ENCODE measurements at places on chromosomes 5 and 9. TPM values are rescaled to one million over a fixed set of nuclear protein-coding genes. Genes with fewer than 3 reads are reported as not detected.
A peak's percentile ranks its signal among the peaks of the same experiment; 100 is the strongest.

ADAMTSL1 gene
- total RNA-seq: 3.3 TPM

- no peak for DNase-seq
Measured at GRCh38 chr9:129703667-129704355, 38.4 kb downstream of the PRRX2 start.

GMCL2 gene
- total RNA-seq: not detected

GRCh38 chr5:102411-103043 is 10.6 kb downstream of the PLEKHG4B start:
- no peak for DNase-seq

- DNase-seq: no peak
Measured at GRCh38 chr5:127353327-127353726, 62.7 kb downstream of the MEGF10 start.

DNA sequence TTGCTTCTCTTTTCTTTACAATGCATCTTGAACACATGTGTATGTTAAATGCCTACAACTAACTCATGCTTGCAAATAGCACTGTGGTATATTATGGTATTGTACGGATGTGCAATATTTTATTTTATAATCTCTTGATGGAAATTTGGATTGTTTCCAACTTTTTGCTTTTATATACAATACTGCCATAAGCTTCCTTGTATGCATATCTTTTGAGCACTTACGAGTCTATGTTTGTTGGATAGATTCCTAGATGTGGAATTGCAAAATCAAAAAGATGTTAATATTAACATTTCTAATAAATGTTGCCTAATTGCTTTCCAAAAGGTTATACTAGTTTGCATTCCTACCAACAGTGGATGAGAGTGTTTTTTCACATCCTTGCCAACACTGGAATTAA is 3.4 kb upstream of the GALNT12 start:
- no peak for DNase-seq

DNA sequence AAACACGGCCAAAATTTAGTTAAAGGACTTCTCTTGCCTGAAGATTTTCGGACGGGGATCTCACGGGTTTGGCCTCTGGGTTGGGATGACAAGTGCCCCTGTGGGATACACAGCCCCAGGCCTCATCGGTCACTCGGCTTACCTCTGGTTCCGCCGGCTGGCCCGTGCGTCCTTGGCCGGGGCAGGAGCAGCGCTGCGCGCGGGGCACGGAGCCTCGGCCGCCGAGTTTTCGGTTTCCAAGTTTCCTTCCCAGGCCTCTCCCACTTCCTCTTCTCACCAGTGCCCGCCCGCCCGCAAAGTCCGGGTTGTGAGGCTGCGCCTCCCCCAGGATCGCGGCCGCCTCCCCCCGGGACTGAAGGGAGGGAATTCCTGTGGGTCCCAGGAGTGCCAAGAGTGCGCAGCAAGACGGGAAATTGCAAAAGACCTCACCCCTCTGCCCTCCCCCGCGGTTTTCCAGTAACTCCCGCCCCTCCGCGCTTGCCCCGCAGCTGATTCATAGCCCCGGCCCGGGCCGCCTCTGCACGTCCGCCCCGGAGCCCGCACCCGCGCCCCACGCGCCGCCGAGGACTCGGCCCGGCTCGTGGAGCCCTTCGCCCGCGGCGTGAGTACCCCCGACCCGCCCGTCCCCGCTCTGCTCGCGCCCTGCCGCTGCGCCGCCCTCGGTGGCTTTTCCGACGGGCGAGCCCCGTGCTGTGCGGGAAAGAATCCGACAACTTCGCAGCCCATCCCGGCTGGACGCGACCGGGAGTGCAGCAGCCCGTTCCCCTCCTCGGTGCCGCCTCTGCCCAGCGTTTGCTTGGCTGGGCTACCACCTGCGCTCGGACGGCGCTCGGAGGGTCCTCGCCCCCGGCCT is at the start of gene OSMR:
Gene OSMR, plus strand, starts transcription at position 487 of the 853 bp plus-strand sequence. CDS start 23,033 bp downstream, outside the sequence.
- peak; percentile 17 for DNase-seq

PDZD2 gene
- total RNA-seq: 0.76 TPM

GPR21 gene
- total RNA-seq: 1.7 TPM

AGXT2 gene
- not detected for total RNA-seq

DNA sequence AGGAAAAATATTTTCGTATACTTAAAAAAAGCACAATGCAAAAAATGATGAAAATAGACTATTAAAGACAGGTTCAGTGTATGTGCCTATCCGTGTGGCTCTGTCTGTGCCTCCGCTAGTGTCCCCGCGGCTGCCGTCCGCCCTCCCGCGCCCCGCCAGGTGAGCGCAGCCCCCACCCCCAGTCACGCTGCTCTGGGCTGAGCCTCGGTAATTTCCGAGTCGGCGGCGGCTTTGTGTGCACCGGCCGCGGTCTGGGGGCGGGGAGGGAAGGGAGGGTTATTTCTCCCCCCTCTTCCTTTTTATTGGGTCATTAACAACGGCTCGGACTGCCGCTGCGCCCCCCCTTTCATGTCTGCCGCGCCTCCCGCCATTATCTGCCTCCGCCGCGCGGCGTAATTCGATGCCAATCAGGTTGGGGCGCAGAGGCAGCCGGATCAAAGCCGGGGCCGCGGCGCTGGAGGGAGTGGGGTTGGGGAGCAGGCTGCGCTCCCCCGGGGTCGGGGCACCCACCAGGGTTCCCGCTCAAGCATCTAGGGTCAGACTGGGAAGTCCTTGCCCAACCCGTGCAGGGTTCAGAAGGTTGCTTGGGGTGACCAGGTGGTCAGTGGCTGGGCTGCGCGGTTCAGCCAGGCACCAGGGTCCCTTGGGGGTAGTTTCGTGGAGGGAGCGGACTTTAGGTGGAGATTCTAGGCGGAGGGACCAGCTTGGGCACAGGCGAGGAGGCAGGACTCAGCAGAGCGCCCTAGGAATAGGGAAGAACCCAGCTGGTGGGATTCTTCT is 39.5 kb upstream of the PSD2 start:
- DNase-seq: no peak

DNA sequence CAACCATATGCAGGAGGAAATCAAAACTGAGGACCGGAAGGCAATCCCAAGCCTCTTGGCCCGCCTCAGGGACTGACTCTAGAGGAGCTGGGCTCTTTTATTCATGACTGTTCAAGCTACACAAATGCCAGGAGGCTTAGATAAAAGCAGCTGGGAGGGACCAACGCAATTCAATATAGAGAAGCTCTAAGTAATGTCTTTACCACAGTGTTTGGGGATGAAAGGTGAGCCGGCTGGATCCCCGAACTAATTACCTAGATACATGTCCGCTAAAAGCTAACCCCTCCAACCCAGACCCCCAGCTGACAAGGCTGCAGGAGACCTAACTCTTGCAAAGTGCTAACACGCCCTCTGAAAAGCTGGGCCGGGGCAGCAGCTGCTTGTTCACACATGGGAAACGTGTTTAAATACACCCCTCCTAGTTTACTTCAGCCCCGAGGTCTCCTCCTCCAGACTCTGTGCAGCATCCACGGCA is 67.5 kb downstream of the TLE1 start:
- peak; percentile 47 for DNase-seq

SLC34A3 gene
- total RNA-seq: not detected

LRRC19 gene
- total RNA-seq: not detected

- no peak for DNase-seq
Measured at GRCh38 chr5:9444346-9444745, 101.5 kb downstream of the SEMA5A start.

DNA sequence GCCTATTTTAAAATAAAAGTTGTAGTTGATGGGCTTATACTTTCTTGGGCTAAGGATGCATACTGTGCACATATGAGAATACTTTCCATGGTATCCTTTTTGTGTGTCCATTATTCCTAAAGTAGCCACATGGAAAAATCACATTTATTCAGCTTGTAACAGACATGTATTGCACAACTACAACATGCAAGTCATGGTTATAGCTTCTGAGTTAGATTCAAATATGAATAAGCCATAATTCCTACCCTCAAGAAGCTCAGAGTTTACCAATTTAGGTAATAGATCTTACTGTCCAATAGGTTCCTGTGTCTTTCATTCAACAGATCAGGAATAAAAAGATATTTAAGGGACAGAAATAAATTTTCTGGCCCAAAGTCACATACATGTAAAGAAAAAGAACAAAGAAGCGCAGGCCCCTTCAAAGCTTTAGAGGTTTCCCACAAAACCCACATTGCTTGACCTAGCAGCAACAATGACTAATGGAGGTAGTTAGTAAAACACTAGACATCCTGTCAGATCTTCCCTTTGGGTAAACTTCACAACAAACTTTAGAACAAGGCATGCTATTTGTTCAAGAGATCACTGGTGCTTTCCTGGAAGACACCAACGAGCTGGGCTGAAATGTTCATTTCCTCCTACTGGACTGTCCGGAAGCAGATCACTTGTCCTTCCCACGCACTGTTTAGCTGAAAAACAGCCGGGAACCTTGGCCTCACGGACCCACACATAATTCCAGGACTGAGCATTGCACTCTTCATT is 78.4 kb upstream of the ITGA1 start:
- no peak for DNase-seq

TTC23L gene
- not detected for total RNA-seq

SLC46A2 gene
- not detected for total RNA-seq

DNA sequence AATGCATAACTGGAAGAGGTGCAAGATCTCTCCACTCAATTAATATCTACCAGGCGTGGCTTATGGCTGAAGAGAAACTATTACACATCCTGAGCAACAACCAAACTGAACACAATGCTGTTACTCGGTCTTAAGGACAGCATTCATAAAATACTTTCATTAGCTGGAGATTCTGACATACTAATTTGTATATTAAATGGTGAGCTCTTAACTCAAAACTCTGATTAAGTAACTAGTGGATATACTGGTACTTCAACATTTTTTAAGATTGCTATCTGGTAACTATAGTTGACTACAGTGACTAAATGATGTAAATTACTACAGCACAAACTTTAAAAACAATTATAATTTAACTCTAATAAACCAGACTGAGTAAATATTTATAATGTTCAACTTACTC is 15.8 kb downstream of the ZDHHC21 start:
- DNase-seq: no peak

ADAMTSL2 gene
- total RNA-seq: 3.3 TPM

DNA sequence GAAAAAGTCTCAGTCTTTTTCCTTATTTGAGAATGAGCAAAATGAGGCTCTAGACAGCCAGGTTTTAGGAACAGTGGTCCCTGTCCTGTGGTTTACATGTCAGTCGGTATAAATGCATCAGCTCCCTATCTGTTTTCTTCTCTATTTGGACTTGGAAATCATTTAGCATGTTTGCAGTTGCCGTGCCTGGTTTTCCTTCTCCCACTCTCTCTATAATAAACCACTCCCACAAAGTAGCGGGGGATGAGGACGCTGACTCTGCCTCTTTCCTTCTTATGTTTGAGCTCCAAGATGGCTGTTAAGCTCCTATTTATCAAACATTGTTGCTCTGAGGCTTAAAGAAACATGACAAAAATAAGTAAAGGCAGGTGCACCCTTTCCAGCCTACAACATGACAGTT is 57.2 kb upstream of the CTSL start:
- no peak for DNase-seq

GRCh38 chr9:35679766-35680330 is 6.1 kb downstream of the CA9 start:
- DNase-seq: no peak

EQTN gene
- total RNA-seq: not detected

NMUR2 gene
- not detected for total RNA-seq

DNA sequence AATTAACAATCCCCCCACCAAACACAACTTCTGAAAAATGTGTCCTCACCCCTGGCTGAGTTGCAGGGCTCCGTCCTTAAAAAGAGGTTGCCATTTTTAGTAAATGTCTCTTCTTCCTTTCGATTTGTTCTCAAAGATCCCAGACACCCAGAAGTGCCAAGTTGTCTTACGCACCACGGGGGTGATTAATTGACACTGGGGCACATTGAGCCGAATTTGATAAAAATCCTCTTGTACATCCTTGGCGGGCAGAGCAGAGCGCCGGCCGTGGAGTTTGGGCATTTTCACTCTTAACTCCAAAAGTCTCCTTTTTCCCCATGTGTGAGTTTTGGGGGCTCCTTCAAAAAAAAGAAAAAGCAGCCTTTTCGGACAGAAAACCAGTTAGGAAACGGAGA is 4.5 kb downstream of the LMX1B start:
- DNase-seq: no peak

- no peak for DNase-seq
Measured at GRCh38 chr9:1875921-1876448, 139.2 kb upstream of the SMARCA2 start.

DNA sequence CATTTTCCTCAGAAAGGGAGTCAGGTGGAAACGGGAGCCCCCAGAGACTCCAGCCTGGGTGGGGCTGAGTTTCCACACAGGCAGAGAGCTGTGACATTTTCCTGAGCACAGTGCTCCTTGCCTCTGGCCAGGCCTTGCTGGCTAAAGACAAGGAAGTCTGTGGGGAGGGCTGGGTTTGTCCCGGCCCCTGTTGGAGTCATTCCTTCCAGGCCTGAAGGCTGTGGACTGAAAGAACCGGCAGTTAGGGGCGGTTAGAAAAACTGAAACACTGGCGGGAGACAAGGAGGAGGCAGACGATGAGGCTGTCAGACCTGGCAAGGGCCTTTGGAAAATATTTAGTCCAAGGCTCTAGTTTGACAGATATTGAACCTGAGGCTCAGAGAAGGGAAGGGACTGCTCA is 29.9 kb downstream of the COL15A1 start:
- no peak for DNase-seq

DNA sequence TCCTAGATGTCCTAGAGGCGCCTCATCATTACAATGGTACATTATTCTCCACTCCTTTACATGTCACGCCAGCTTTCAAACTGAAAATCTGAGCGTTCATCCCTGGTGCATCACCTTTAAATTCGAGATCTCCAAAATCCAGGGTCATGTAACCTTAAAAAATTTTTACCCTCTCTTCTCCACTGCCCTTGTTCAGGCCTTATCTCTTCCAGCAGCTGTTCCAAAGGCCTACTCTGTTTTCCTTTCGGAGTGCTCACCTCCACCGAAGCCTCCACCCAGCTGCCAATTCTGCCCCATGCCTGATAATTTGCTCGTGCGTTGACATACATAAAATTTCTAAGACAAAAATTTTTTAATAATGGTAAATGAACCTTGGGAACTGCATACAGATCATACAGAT is 950 bp upstream of the MSH3 start:
- peak; percentile 16 for DNase-seq

DNA sequence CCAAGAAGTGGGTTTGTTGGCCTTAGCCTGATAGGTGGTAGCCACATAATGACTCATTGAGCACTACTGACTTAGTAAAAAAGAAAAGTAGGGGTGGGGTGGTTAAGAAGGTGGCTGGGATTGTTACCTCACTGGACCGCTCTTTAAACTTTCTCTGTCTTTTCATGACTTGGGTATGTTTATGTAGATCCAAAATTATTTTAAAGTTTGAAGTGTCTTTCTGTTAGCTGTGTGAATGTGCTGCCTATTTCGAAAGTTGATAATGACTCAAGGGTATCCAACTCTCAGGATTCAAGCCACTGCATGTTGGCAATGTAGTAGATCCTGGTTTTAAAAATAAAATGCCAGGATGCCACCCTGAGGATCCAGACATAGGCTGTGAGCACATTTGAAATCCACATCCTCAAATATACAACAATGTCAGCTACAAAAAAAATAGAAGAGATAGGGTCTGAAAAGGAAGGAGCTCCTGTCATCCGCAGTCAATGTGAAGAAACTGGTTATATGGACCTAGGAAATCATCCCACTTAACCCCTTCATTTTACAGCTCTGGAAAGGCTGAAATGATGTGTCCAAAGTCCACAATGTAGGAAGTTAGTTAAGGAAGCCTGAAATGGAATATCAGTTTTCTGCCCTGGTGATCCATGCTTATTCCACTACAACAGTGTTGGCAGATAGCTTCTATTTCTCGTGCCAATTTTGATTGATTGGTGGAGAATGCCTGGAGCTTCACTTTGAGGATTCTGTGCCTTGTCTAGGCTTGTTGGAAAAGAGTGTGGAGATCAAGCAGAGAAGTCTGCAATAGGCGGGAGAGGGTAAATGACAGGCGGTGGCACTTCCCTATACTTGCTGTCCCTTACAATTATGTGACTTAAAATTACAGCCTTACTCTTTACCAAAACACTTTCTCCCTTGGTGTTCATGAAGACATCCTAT is 23.4 kb downstream of the ZNF462 start:
- no peak for DNase-seq
